ENCODE measurements at places on chromosomes 3 and 15.

DNA sequence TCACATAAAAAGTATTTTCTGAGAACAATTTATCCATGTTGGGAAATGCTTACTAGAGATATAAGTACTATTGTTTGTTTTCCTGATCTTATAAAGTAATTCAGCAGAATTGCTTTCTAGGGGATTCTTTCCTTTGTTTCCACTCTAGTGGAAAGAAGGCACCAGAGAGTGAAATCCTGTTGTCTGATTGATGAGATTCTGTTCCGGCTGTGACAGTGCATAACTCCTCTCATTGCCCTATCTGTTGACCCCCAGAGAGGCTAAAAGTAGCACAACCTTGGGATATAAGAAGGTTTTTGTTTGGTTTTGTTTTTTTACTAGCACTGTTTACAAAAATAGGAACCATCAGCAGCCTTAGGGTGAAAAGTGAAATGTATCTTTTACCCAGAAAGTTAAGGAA is 114.1 kb downstream of the ALCAM start:
- no peak for DNase-seq

GRCh38 chr3:44957986-44958385 is 18.0 kb downstream of the ZDHHC3 start:
- no peak for DNase-seq

GRCh38 chr15:66066005-66066404 is 187.5 kb downstream of the MEGF11 start:
- DNase-seq = no peak

GRCh38 chr3:104549099-104549714 is 817.5 kb upstream of the ALCAM start:
- no peak for DNase-seq

DNA sequence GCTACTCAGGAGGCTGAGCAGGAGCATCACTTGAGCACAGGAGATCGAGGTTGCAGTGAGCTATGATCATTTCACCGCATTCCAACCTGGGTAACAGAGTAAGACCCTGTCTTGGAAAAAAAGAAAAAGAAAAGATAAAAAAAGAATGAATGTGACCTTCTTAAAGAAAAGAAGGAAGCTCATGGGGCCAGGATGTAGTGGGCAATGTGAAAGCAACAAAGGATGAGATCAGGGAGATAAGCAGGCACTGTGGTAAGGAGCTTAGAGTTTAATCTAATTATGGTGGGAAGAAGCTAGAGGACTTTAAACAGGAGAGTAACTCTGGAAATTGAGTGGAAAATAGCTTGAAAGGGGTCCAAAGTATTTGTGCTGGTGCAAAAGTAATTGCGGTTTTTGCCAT is 231.6 kb upstream of the UBE2E2 start:
- no peak for DNase-seq

DNA sequence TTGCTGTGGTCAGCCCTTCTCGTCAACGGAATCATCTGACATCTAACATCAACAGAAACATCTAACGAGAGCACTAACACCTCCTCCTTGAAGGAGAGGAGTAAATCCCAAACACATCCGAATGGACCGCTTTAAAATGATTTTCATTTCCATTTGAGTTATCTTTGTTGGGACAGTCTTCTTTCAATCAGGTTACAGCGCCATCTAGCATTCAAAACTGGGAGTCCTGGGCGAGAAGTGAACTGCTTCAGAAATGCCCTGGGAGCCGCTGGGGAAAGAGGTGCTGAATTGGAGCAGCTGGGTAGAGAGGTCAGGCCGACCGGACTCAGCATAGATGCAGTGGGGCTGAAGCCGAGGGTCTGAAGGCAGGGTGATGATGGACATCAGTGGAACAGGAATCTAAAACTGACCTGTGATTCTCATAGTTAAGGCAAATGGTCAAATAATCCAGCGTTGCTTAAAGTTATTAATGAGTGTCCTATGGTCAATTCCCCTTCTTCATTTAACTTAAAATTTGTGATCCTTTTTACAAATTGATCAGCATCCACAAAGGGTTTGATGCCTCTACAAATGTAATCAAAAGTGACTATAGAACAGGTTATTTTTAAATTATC is 170.0 kb upstream of the NDN start:
- DNase-seq = no peak

GRCh38 chr3:140216249-140216648 is 281.3 kb downstream of the CLSTN2 start:
- DNase-seq = no peak

DNA sequence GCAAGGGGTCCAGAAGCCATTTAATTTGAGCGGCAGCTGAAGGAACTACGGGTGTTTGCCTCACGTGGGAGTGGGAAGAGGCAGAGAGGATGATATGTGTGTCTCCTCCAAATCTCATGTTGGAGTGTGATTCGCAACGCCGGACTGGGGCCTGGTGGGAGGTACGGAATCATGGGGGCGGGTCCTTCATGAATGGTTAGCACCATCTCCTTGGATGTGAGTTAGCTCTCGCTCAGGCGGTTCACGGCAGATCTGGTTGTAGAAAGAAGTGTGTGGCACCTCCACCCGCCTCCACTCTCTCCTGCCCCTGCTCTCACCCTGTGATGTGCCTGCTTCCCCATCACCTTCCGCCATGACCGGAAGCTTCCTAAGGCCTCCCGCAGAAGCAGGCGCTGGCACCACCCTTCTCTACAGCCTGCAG is 25.4 kb downstream of the XXYLT1 start:
- no peak for DNase-seq

DNA sequence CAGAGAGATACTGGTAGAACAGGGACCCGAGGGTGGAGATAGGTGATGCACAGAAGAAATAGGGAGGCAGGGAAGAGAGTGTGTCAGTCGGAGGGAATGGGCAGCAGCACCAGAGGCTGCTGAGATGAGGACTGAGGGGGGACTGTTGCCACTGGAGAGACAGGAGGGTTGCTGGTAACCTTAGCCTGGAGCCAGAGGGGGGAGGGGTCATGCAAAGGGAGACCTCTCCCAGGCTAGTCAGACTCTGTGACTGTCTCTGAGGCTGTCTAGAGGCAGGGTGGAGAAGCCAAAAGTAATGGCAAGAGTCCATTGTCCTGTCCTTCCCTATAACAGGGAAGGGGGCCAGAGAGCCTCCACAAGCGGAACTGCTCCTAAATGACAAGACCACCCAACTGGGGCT is 2.1 kb upstream of the DLEC1 start:
- DNase-seq = no peak

GRCh38 chr3:57796261-57796660 is 40.2 kb downstream of the SLMAP start:
- DNase-seq = no peak
